ENCODE measurements at places on chromosomes 2 and 18.

DNA sequence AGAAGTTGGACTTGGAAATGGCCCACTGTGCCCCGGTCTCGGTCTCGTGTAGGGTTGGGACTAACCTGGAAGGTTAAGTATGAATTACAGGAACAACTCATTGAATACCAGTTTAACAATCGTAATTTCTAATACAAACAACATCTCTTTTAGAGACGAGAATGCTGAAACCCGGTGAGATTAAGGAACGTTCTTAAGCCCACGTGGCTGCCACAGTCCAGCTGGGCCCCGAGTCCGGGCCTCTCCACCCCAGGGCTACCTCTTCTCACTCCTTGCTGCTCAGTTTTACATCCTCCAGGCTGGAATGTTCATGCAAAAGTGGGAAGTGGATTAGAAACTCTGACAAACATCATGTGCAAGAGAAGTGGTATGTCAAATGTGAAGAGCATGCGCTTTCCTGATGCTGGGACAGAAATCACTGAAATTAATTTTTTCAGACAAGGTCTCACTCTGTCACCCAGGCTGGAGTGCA, 29.4 kb downstream of the NGEF start:
- no peak for DNase-seq

GRCh38 chr2:46704041-46704440, 211.6 kb downstream of the MCFD2 start:
- no peak for DNase-seq

DNA sequence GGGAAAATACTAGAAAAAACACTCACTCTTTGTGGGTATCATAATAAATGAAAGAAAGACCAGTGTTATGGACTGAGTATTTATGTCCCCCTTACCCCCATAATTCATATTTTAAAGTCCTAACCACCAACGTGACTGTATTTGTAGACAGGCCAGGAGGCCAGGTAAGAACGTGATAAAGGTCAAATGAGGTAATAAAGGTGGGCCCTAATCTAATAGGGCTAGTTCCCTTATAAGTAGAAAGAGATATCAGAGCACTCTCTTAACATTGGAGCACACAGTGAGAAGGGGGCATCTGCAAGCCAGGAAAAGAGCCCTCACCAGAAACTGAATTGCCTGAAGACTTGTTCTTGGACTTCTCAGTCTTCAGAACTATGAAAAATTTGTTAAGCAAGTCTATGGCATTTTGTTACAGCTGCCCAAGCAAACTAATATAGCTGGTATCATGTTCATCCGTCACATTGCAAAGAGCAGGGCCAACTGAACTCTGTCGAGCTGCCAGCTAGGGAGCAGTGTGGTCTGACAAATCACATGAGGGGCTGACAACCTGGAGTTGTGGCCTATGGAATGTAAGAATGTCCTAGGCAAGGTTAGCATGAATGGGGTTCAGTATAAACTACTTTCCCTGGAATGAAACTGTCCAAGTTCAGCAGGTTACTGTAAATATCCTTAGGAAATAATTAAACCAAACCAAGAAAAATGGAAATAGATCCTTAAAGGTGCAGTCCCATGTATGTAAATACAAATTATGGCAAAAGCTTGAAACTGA, 280.9 kb downstream of the ZNF385B start:
- DNase-seq, result no peak

DNA sequence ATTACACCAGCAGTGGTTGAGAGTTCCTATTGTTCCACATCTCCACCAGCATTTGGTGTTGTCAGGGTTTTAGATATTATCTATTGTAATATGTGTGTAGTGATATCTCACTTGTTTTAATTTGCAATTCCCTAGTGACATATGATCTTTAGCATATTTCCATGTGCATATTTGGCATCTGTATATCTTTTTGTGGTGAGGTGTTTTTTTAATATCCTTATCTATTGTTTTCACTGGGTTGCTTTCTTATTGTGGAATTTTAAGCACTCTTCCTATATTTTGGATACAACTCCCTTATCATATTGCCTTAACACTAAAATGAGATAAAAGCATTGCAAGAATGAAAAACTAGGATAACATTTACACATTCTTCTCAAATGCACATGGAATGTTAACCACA, 453.9 kb upstream of the FSIP2 start:
- no peak for DNase-seq

Data from NCI-H1417 treated with DMSO at 0.1 percent for 48 hours (cell line).